Esophagus squamous epithelium (tissue), 5 donors: ENCODE measurements at places on chromosomes 5 and 9.

DNA sequence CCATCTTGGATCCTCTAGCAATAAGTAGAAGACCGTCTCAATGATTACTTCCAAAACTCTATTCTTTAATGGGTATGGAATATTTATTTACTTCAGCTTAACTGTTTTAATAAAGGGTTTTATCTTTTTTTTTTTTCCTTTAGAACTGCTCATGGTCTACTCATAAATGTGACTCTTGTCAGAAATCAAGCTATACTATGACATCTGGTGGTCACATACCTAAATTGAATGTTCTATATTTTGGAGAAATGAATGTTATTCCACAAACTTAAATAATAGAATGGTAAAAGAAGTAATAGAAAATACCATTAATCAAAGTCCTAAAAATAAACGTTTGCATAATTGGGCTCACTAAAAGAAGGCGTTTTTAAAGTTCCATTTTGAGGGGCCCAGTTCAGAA, 131.2 kb upstream of the PLCXD3 start:
- DNase-seq: no peak

GRCh38 chr5:107951309-107951708, 280.6 kb upstream of the EFNA5 start:
- DNase-seq: no peak

GRCh38 chr5:134647750-134648424, 698 bp upstream of the SEC24A start:
- no peak for DNase-seq

- DNase-seq: no peak
These were observed 62.4 kb downstream of the ZNF608 start for GRCh38 chr5:124683917-124684555.

DNA sequence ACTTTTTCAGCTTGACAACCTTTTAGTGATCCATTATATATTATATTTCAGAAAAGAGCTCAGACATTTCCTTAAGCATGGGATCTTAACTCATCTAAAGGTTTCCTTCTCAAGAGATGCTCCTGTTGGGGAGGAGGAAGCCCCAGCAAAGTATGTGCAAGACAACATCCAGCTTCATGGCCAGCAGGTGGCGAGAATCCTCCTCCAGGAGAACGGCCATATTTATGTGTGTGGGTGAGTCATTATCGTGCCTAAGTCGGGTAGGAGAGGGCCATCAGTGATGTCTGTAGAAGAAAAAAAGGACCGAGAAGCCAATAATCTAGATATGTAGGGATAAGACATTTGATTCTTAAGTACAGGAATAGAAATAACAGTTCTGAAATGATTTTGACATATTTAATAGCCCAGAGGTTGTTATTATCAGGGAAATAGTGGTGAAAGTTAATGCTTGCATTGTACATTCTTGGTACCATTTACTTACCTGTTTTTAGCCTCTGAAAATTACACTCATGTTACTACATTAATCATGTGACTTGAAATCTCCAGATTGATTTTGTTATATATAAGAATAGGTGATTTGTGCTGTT, 28.2 kb downstream of the MTRR start:
- DNase-seq: no peak

- no peak for DNase-seq
These were observed 46.6 kb downstream of the ATG10 start for GRCh38 chr5:82018462-82018861.

DNA sequence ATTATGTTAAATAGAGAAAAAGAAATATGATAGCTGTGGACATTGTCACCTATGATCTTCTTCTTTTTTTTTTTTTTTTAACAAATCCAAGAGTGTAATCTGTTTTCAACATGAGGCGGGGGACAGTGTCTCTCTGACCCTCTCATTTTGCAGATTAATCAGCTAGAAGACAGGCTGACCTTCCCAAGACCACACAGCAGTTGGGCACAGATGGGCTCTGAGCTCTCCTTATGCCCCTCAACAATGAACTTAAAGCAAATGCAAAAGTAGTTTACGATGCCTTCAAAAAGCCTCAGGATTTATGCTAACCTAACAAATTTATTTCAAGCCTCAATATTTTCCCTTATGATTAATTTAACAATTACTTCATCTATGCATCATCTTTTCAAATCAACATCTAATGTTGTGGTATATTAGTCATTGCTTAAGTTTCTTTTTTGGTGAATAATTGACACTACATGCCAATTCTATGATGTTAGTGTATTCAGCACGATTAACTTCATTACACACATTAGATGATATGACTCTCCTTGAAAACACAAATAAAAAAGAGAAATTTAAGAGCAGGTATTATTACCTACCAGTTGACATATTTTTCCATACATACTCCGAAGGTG, 7.4 kb downstream of the NFIL3 start:
- DNase-seq: no peak

- no peak for DNase-seq
These were observed 41.3 kb downstream of the MAP3K1 start for GRCh38 chr5:56856541-56857178.

DNA sequence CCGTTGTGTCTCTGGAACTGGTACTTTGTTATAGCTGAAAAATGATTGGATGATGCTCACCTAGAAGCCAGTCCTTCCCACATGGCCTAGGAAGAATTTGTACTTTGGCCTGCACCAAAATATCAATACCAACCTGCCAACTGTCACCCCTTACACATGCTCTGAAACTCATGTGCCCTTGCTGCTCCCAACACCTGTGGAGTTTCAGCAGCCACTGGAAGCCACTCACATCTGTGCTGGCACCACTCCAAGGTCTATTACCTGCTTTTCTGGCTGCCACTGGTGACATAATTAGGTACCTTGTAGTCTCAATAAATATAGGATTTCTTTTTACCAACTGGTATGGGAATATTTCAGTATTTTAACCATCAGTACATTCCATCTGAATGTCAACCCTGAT, 363.6 kb downstream of the SH3GL2 start:
- no peak for DNase-seq

GRCh38 chr9:76218117-76218885, 175.9 kb downstream of the RFK start:
- DNase-seq: no peak

- DNase-seq: no peak
These were observed 624.4 kb upstream of the C9orf72 start for GRCh38 chr9:28197653-28198052.

GRCh38 chr9:68834931-68835520, 130.0 kb downstream of the PIP5K1B start:
- no peak for DNase-seq

DNA sequence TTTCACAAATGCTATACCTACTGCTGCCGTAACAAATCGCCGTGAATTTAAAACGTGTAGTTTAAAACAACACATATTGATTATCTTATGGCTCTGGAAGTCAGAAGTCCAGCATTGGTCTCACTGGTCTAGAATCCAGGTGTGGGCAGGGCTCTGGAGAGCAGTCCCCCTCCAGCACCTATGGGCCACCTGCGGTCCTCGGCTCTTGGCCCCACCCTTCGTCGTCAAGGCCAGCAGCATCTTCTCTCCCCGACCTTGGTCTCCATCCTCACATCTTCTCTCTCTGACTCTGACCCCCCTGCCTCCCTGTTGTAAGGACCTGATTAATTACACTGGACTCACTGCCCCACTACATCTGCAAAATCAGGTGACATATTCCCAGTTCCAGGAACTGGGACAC, 106.4 kb upstream of the COL5A1 start:
- no peak for DNase-seq

GRCh38 chr5:125316915-125317535, 570.6 kb upstream of the ZNF608 start:
- no peak for DNase-seq
